NCI-H146 (cell line): ENCODE measurements at places on chromosomes 1 and 21.

GRCh38 chr1:171084091-171084490, 6.6 kb upstream of the FMO3 start:
- DNase-seq = no peak

DNA sequence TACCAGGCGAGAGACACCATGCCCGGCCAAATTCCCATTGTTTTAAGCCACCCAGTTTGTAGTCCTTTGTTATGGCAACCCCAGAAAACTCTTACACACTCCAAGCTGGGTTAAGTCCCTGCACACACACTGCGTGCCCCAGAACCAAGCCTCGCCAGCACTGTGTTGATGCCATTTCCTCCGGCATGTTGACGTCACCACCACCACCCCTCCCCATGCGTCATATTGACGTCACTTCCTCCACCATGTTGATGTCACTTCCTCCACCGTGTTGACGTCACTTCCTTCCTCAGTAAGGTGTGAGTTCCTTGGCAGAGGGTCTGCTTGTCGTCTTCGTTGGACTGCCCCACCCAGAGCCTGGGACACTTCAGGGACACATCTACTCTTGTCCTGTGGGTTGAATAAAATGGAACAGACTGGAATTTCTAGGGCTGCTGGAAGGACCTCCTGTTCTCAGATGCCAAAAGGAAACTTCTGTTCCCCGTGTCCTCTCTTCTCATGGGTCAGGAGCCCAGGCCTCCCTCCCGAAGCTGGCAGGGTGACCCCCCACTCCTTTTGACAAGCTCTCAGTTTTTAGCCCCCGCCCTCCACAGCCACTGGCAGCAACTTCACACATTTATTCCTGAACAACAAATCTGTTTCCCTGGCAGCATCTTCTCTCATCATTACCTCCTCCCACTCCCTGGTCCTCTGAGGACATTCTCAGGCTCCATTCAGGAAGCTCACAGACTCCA, 643.3 kb downstream of the NPHP4 start:
- DNase-seq = no peak

DNA sequence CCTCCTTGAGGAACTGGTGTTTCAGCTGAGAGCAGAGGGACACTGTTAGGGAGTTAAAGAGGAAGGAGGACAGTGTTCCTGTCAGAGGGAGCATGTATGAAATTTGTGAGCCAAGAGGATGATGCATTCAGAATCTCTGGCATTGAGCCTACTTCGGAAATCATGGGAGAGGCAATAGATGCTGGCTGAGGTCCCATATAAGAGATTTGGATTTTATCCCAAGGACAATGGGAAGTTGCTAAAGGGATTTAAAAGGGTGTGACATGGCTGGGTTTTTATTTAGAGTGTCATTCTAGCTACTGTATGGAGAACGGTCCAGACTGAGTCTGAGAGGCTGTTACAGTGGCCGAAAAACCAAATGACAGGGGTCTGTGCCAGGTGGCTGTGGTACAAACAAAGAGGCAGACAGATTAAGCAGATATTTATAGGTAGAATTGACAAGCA, 403.2 kb upstream of the B3GALT2 start:
- DNase-seq = no peak

GRCh38 chr1:229035054-229035747, 235.7 kb upstream of the RAB4A start:
- no peak for DNase-seq

DNA sequence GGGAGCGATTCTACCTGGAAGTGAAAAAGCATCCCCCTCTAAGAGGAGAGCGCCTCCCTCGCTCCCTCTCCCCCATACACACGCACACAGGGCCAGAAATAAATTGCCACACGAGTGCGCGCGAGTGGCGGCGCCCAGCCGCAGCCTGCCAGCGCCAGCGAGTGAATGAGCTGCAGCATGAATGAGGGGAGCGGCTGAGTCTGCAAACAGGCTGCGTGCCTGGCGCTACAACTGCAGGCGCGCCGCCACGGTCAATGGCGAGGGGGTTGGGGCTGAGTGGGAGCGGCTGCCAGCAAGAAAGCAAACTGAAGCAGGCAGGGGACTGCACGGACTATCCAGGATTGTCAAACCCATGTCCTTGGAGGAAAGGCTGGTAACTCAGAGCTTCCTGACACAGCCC, 2.2 kb downstream of the CAMK1G start:
- peak; percentile 41 for DNase-seq

DNA sequence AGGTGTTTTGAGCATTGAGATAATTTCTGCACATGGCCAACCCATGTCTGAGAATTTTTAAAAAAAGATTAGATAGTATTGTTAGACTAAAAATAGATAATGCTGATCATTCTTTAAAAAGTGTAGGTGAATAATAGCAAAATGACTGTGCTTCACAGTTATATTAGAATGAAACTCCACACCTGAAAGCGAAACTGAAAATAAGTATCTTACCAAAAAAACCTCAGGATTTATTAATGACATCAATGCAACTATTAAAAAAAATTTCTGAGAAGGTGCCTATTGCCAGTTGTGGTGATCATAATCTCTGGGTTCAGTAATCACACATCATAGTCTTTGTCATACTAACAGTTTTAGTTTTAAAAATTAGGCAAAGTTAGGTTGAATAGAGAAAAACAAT, 36.5 kb downstream of the PLA2G4A start:
- no peak for DNase-seq

GRCh38 chr21:44267655-44268142, 6.0 kb upstream of the DNMT3L start:
- DNase-seq = no peak

DNA sequence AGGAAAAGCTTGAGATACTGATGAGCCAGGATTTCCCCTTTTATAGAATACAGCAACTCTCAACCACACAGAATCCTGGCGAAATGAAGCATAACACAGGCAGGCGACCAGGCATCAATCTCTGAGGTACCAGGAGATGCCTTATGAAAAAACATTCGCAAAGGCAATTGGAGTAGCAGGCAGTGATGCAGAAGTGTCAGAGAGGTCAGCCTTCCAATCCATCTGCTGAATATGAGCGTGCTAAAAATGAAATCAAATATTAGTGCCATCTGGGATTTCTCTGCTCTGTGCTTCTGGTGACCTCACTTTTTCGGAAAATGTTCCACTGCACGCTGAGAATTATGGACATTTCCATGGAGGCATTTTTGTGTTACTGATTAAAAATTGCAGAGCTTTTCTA, 258.8 kb downstream of the VAV3 start:
- DNase-seq = no peak

- peak; percentile 19 for DNase-seq
These were observed 75.7 kb upstream of the PKN2 start for GRCh38 chr1:88608139-88608943.

DNA sequence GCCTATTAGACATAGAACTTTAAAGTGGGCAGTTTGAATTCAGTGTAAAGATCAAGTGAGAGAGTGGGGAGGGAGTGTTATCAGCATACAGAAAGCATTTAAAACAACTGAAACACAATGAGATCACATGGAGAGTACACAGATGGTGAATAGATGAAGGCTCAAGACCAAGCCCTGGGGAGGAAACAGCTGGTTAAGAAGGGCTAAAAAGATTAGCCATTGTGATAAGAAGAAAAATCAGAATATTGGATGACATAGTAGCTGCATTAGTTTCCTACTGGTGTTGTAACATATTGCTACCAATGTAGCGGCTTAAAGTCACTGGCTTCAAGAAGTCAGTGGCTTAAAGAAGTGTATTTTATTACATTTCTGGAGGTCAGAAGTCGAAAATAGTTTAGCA, 443.4 kb upstream of the RGS18 start:
- peak; percentile 10 for DNase-seq

DNA sequence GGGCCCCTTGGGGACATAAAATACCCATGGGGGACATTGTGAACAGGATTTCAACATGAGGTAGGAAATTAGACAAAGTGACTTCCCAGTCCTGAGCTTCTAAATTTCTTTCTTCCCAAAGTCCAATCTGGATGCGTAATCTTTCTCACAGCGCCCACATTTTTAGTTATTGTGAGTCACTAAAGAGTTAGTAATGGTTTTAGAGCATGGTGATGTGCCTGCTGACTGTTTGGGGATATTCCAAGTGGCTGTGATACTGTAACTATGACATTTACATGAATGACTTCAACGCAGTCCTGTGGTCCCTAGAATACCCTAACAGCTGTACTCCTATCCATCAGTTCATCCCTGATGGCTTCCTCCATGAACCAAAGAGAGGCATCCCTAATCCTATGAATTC, 224.0 kb upstream of the COA6 start:
- no peak for DNase-seq

DNA sequence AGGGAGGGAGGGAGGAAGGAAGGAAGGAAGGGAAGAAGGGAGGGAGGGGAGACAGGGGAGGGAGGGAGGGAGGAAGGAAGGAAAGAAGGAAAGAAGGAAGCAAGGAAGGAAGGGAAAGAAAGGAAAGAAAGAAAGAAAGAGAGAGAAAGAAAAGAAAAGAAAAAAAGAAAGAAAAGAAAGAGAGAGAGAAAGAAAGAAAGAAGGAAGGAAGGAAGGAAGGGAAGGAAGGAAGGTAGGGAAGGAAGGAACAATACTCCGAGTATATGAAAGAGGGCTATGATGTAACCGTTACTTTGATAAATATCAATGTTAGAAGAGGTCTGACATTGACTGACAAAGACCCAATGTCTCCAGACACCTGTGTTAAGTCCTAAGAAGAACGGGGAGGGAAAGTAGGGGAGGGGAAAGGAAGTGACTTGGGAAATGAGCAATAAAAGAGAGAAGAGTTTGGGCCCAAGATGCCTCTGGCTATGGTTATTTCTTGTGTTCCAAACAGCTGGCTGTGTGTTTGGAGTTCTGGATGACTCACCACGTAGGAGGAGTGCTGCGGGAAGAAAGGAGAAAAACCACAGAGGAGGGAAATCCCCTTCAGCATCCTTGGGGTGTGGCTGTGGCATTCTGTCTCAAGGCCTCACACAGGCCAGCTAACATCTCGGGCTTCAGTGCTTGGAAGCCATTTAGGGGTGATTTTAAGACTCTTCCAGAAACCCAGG, 37.0 kb upstream of the RXRG start:
- DNase-seq = no peak

GRCh38 chr1:102772831-102773230, 335.5 kb downstream of the COL11A1 start:
- DNase-seq = peak; percentile 9

GRCh38 chr1:32716312-32717148, 14.0 kb upstream of the SYNC start:
- peak; percentile 95 for DNase-seq
